ENCODE measurements at places on chromosomes 4 and X.

DNA sequence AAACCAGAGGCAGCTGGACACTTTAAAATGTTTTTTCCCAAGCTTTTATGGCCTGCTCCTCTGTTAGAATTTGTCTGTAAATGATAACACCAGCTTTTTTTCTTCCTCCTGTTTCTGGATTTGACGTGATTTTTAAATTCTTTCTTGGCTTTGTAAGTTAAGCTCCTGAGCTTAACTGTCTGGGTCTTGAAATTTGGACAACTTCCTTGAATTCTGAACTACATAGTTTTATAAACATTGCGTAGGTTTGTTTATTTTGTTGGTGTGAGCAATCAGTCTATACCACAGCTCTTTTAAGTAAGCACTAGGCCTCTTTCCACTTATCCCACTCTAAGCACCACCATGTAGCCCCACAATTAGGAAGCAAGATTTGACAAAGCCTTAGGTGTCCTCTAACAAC lies 144.4 kb upstream of the GUCY1A1 start:
- DNase-seq: no peak

GRCh38 chrX:25020905-25021449 lies 5.2 kb upstream of the ARX start:
- no peak for DNase-seq

- DNase-seq: no peak
Measured at GRCh38 chr4:97038146-97038516, 1105.1 kb downstream of the STPG2 start.

DNA sequence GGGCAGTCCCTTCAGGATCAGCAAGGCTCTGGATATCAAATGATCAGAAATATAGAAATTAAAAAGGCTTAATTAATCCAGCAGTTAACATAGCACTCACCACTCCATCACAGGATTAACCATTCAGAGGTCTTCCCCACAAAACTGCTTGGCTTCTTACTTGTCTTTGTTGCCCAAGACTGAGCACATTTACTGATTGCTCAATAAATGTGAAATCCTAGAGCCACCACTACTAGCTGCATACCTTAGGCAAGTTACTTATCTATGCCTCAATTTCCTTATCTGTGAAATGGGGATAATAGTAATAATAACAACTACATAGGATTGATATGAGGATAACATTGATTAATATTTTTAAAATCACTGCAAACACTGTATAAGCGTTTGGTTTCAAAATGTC lies 124.2 kb downstream of the ARHGAP6 start:
- DNase-seq: no peak

- no peak for DNase-seq
Measured at GRCh38 chr4:46850026-46850425, 59.0 kb downstream of the COX7B2 start.

DNA sequence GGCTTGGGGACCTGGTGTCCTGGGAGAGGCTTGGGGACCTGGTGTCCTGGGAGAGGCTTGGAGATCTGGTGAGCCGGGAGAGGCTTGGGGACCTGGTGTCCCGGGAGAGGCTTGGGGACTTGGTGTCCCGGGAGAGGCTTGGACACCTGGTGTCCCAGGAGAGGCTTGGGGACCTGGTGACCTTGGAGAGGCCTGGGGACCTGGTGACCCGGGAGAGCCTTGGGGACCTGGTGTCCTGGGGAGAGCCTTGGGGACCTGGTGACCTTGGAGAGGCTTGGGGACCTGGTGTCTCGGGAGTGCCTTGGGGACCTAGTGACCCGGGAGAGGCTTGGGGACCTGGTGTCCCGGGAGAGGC lies 12.6 kb downstream of the SHOX start:
- no peak for DNase-seq

DNA sequence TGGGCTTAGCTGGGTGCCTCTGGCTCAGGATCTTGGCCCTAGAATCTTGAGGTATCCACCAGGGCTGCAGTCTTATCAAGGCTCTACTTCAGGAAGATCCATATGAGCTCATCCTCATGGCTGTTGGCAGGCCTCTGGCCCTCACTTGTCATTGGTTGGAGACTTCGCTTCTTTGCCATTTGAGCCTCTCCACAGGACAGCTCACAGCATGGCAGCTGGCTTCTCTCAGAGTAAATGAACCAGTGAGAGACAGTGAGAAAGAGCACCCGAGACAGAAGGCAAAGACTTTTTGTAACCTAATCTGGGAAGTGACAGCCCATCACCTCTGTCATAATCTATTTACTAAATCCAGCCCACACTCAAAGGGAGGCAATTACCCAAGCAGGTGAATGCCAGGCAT lies 236.8 kb downstream of the GPAT3 start:
- no peak for DNase-seq

GRCh38 chr4:14446311-14446710 lies 556.0 kb upstream of the CPEB2 start:
- no peak for DNase-seq

DNA sequence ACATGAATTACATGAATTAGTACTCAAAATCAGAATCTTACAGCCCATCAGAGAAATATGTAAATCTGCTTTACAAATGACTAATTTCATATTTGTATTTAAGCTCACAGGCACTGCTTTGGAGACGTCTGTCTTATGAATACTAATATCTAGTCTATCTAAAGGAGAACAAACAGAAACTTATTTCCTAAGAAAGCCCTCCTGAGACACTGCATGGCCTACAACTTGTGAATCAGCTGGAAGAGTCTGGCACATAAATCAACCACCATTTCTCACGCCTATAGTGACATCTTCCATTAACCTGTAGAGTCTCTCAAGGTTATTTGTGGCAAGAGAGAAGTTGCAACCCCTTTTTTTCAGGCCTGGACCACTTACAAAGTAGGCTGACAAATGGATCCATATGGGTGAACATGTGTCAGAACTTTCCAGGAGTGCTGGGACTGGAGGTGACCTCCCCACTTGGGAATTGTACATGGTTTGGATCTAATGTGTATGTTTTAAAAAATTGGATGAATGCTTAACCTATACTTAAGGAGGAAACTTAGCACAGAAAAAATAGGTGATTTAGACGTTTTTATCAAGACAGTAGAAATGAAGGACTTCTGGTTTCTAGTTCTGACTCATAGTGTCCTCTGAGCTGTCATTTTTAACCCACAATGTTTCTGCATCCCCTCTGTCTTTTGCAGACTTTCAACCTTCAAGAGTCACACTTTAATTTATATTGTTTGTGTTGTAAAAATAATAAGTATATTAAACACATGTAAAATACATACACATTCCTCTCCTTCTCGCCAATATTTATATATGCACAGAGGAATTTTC lies 83.2 kb upstream of the ARHGAP24 start:
- DNase-seq: no peak

DNA sequence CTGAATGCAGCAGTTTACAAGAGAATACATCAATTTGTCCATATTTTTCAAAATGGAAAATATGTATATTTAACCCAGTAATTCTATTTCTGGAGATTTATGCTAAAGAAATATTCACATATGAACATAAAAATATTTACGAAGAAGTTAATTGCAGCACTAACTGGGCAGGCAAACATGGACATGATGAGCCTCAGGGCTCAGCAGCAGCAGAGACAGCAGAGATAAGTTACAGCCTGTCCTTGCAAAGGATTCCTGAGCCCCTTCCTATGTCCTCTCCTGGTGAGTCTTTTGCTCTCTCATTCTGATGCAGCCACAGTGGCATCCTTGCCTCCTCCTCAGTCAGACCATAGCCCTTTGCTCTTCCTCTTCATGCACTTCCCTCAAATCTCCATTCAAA lies 680.6 kb upstream of the CPEB2 start:
- DNase-seq: no peak

- DNase-seq: no peak
Measured at GRCh38 chrX:11462648-11463047, 169.4 kb downstream of the AMELX start.

GRCh38 chr4:152166567-152166966 lies 369.3 kb downstream of the FBXW7 start:
- DNase-seq: no peak

GRCh38 chrX:46260499-46260898 lies 284.7 kb downstream of the ZNF674 start:
- DNase-seq: no peak

- DNase-seq: no peak
Measured at GRCh38 chr4:127131527-127131926, 501.2 kb upstream of the INTU start.

GRCh38 chrX:123424546-123424945 lies 240.5 kb downstream of the GRIA3 start:
- DNase-seq: no peak

GRCh38 chrX:48974574-48974973 lies 2.9 kb upstream of the KCND1 start:
- DNase-seq: no peak

DNA sequence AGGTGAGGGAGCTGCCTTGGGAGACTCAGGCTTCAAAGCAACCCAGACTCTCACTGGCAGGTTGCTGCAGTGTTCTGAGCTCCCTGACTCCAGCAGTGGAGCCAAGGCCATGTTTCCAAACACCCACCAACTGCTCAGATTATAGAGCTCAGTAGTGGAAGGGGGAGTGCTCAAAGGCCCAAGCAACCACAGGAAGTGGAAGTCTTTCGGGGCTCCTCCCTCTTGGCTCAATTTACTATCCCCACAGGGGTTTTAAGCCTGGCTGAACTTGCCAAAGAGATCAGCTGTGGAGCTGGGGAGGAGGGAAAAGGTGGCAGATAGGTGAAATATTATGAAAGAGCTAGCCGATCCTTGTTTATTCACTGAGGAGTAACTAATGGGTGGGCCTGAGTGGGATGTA lies 82.5 kb downstream of the HPRT1 start:
- no peak for DNase-seq

DNA sequence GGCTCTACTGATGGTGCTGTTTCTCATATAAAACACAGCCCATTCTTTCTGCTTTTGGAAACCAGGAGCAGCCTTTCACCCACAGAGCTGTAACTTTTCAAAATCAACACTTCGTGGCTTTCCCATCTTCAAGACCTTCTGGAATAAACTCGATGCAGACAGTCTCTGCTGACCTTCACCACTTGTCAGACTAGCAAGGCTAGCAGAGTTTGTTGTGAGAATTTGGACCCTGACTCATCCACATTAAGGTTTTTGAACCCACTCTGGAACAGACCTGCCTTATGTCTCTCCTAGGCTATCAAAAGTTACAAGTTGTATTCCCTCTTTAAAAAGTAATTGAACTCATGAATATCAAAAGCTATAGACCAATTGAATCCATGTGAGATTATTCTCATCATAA lies 88.6 kb downstream of the MAML3 start:
- no peak for DNase-seq

DNA sequence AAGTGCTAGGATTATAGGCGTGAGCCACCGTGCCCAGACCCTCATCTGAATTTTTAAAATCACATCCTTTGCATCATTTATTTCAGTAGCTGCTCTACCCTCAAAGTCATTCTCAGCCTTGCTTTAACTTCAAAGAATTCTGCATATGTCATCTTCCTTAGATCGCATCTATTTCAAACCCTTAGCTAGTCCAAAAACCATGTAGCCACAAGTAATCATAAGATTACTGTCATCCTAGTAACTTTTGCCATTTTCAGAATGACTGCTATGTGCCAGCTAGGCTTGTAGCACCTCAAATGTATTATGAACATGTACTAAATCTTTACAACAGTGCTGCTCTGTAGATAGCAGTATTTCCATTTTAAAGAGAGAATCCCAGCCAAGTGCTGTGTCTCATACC lies 45.5 kb upstream of the KLF3 start:
- no peak for DNase-seq

DNA sequence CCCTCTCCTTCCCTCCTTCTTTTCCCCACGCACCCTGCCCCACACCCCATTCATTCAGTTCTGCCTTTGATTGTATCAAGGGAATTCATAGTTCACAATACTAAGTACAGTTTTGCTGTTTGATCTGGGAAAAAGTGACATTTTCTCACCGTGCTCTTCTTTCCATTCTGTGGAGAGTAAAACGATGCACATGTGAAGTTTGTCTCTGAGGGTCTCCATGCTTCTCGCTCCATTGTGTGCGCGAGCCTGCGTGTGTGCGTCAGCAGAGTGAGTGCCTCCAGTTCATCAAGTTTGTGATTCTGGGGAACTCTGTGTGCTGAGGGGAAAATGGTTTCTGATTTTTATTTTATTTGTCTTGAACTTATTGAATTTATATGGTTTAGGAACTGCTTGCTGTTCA lies 1.9 kb downstream of the STK26 start:
- DNase-seq: no peak

DNA sequence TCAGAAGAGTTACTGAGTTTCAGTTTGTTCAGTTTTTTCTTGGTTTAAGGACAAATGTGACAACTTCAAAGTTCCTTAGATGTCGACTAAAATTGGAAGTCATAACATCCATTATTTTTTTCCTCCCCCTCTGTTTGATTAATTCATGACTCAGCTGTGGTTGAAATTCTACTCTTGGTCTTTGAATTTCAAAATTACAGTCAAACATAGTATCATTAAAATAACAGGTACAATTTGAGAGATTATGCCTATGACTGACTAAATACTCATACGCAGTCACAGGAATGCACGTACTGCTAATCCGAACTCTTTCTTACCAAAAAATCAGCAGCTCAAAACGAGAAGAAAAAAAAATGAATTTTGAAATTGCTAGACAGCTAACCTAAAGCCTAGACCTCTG lies 1434.8 kb downstream of the RAPGEF2 start:
- DNase-seq: no peak

- no peak for DNase-seq
Measured at GRCh38 chrX:12804655-12805054, 13.4 kb downstream of the PRPS2 start.

- DNase-seq: no peak
Measured at GRCh38 chr4:139403462-139403861, 50.5 kb upstream of the RAB33B start.

DNA sequence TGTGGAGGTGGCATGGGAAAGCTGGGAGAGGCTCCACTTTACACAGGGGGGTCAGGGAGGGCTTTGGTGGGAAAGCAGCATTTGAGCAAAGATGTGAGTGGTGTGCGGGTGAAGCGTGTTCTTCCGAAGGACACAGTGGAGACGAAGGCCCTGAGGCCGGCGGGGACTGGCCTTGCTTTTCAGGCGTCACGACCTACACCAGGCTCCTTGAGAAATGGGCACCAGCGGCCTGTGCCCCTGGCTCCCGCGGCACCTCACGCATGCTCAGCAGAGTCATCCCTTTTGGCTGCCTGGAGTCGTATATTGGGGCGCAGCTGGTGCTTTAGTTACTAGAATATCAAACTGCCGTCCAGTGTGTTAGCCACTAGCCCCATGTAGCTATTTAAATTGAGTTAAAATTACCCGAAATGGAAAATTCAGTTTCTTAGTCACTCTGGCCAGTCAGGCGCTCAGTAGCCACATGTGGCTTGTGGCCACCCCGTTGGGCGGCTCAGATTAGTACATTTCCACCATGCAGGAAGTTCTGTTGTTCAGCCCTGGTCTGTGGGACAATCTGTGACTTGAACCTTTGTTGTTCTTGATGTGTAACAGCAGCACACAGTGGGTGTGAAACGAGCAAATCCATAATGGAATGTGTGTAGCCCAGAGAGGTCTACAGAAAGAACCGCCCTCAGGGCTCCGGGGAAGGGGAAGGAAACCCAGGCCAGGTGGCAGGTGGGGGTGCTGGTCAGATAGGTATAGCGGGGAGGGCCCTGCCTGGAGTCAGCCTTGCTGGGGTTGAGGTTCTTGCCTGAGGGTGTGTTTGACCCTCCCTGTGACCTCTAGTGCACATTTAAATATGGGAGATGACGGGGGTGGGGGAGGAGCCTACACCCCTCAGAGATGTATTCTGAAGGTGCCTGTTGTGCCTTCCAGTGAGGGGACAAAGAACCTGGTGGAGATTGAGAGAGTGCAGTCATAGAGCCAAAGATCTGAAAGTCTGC lies 30.4 kb downstream of the TBC1D14 start:
- DNase-seq: no peak

- DNase-seq: no peak
Measured at GRCh38 chr4:73575660-73576059, 44.6 kb downstream of the RASSF6 start.
